ENCODE measurements at places on chromosomes 3 and 15.
A peak's percentile ranks its signal among the peaks of the same experiment; 100 is the strongest.

GRCh38 chr3:78116874-78117273 is 1077.0 kb downstream of the ROBO2 start:
- DNase-seq, result no peak

DNA sequence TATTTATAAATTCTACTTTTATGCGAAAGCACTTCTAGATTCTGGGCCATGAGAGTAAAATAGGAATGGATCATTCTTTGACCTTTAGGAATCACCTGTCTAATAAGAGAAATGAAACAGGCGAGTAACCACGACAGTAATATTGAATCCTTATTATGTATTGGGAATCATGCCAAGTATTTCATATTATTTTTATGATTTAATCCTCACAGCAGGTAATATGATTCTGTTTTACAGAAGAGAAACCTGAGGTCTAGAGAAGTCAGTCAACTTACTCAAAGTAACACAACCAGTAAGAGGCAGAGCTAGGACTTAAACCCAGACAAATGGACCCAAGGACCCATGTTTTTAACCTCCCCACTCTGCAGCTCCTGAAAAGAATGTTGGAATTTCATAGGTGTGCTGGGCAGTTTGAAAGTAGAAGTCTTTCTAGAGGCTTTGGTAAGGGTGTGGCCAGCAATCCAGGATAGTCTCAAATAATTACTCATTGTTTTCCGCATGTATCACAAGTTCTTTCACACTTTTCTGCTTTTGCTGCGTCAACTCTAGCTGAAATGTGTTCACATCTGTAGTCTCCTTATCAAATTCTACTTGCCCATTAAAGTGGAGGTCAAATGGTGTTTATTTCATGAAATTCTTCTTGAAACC is 181.7 kb downstream of the TPRG1 start:
- DNase-seq, result no peak

DNA sequence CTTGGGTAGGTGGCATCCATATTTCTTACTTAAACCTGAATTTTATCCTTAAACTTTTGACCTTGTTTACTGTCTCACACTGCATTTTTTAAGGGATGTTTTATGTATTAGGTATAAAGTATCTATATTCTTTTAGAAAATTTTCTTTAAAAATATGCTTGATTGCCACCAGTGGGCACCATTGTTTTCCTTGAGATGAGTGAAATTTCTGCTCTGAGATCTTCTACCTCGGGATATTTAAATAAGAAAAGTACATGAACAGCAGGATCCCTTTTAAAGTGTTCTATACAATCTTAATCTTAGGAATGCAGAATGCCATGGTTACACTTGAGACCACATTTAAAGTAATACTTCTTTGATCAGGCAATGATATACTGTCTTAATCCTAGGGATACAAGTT is 108.7 kb downstream of the SLMAP start:
- peak; percentile 34 for DNase-seq

DNA sequence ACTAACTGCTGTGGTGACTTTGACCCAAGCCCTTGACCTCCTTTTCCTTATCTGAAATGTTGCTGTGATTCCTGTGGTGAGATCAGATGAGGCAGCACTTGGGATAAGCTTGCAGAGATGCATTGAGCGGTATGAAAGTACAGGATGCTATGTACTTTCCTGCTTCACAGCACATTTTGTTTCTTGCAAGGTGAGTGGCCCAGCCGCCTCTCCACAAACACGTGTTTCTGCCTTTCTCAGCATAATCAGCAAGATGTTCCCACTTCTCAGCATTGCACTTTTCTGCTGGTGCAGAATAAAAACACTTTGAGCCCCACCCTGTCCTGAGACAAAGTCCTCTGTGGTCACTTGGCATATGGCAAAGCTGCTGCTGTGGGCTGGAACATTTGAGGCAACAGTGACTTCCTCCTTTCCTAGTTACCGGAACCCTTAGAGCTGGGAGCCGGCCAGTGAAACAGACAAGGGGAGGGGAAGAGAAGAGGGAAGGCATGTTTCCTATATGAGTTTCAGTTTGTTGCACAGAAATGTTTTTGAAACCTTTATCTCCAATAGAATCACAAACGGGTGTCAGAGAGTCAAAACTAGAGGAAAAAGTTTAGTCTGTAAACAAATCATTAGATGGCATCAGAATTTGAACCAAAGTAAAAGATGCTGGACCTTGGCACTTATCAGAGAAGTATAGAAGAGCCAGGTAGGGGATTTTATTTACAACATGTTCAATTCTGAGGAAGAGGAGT is 5.0 kb downstream of the NUDT16 start:
- peak; percentile 48 for DNase-seq

GRCh38 chr3:13124631-13125030 is 51.4 kb upstream of the IQSEC1 start:
- no peak for DNase-seq

GRCh38 chr3:64111872-64112271 is 88.6 kb upstream of the PSMD6 start:
- no peak for DNase-seq

GRCh38 chr3:138282836-138283235 is 46.8 kb downstream of the NME9 start:
- no peak for DNase-seq

DNA sequence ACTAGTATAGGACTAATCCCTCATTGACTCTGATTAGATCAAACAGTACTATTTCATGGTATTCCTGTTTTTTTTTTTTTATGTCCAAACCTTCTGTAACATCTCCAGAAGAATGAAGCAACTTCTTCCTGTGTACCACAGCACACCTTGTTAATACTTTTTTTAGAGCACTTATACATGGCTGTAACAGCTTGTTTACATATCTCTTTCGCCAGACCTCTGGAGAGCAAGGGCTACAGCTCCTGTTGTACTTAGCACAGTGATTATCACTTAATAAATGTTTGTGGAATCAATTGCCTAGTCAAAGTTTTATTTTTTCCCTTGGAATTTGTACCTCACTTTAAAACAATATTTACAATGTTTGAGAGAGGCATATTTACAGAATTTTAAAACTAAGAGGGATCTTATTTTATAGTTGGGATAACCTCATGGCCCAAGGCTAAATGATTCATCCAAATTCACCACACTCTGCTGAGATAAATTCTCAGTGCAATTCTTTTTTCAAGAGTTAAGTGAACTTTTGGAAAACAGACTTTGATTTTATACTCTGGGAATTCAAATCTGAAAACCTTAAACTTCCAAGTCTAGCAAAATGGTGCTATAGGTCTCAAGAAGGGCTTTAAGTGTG is 9.2 kb upstream of the GATM start:
- DNase-seq, result no peak

GRCh38 chr3:186042521-186043202 is 66.2 kb downstream of the ETV5 start:
- no peak for DNase-seq

DNA sequence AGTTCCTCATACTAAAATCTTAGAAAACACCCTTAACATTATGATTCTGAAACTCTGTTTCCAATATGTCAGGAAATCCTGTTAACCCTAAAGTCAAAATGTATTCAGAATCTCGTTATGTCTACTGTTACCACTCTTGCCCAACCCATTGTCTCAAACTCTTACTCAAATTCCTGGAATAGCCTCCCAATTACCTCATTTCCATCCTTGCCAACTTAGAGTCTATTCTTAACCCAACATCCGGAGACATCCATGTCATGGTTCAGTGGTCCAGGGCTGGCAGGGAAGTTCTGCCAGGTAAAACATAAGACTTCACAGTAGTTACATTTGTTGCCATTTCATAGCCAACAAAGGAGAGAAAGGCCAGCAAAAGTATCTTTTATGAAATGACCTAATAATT is 593.9 kb downstream of the PYDC2 start:
- DNase-seq, result peak; percentile 71

DNA sequence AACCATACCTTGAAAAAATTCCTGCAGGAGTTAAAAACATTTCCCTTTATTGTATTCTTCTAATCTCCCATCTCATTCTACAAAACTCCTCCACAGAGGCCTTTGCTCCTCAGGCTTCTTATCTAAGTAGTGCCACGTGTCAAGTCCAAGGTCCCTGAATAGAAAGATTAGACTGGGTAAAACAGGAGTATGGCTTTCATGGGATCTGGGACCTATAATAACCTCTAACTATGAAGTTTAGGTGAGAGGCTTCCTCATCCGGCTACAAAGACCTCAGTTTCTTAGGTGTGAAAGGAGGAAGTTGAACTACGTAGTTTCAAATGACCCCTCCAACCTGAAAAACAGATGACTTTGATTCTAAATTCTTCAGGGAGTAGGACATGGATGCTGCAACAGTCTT is 20.0 kb downstream of the GPR15 start:
- DNase-seq, result no peak

DNA sequence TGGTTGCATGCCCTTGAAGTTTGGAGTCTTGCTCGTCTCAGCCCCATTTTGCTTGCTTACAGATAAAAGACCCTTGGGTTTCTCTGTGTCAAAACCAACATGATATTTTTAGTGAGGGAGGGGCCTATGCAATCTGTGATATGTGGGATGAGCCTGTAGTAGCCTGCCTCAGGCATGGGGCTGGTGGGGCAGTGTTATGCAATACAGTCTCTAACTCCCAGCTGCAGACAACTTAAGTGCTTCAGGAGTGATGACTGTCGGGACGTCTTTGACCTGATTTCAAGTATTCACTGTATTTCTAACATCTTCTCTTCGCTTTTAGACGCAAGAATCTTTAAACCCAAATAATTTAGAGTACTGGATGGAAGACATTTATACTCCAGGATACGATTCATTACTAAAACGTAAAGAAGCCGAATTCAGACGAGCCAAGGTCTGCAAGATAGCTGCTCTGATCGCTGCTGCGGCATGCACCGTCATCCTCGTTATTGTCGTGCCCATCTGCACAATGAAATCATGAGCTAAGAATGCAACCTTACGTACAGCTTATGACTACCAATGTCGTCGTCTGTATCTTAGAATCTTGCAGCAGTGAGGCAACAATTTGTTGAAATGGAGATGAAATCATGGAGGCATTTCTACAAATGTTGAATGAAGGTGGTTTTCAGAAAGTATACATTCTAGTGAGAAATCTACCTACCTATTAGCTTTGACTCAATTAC is 35.9 kb downstream of the MINAR1 start:
- no peak for DNase-seq

DNA sequence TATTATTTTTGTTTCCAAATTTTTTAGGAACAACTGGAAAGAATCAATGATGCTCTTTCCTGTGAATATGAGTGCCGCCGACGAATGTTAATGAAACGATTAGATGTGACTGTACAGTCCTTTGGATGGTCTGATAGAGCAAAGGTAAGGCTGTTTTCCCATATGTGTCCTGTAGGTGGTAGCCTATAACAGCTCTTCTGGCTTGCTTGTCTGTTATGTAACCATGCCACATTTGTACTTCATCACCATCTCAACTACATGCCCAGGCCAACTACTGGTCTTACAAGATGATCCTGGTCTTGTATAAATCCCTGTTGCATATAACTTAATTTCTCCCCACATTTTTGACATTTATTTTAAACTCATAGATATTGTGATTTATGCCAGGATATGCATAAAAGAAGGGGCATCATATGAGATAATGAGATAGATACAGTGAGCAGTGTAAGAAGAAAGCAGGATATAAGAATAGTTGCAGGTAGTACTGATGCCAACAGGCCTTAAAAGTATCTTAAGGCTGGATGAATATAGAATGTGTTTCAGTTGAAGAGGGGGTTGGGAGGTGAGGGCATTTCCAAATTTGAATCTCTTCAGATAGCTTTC is 20.3 kb downstream of the FAM98B start:
- peak; percentile 61 for DNase-seq

DNA sequence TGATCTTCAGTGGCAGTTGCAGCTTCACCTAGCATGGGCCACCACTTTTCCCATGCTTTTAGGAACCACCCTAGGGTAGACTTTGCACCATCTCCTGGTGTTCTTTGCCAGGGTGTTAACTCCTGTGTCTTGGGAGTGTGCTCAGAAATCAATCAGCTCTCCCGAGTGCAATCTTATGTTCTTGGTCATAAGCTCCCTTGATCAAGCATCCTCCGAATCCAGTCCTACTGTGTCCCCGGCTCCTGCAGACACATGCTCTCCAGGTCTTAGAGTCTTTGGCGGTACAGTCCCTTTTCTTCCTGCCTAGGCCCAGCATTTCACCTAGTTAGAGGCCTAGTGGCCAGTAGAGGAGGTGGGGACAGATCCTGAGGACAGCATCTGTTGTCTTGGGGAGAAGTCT is 74.7 kb upstream of the SYN2 start:
- DNase-seq, result no peak

DNA sequence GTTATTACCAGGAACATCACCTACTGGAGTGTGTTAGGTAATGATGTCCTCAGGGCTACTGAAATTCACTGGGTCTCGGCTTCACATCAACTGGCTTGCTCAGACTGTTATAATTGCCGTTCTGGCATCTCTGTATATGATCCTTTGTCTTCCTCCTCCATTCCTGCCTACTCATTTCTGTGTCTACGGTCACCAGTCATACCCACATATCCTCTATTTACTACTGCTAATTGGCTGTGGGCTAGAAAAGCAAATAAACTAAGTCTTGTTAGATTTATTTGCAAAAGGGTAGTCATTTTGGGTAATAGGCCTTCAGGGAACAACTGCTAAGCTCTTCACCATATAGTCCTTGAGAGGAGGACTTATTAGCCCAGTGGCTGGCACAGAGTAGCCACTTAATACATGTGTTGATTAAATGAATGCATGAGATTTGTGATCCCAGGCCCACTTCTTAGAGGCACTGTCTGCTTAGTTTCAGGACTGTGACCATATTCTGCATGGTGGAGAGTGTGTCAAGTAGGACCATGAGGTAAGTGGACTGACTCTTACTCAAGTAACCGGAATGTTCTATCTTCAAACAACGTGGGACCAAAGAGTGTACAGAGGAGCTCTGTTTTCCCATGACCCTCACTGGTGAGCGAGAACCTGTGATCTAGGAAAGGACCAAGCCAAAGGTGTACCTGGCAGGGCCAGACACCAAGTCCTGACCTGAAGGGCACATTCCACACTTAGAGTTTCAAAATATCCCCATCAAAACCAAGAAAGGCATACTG is 13.2 kb downstream of the ZDHHC3 start:
- no peak for DNase-seq

DNA sequence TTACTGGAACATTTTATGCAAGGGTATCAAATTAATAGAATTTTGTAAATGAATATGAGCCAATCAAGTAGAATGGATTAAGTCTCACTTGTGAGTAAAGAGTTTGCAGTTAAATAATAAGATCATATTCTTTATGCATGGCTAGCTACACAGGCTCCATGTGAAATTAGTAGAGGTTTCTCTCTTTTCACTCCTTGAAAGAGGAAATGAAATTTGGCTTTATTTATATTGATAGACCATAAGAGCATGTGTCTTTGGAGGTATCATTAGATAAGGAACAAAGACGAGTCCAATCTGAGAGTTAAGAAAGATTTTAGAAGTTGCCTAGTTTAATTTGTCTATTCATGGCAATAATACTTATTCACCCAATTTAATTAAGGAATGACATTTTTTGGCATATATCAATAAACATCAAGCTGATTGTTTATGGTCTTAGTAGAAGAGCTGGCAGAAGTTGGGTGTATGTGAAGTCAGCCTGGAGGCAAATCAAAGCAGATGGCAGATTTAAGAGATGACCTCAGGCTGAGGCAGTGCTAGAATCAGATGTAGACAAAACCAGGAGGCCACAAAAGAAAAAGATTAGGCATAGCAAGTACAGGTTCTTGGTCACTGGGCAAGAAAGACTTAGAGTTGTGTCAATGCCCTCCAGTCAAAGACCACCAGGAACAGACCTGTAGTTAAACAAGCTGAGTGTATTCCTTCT is 406.5 kb upstream of the ARHGEF26 start:
- no peak for DNase-seq

- DNase-seq, result no peak
These were observed 31.9 kb upstream of the RAB6B start for GRCh38 chr3:133927540-133928066.
